ENCODE measurements at places on chromosomes 7 and 10.

GRCh38 chr10:110914431-110914830 lies 4.5 kb downstream of the BBIP1 start:
- DNase-seq = no peak

- no peak for DNase-seq
These were observed 34.4 kb downstream of the FHIP2A start for GRCh38 chr10:114855776-114856543.

- DNase-seq = no peak
These were observed 1.5 kb upstream of the ANTXRL start for GRCh38 chr10:46285300-46285699.

GRCh38 chr7:46352004-46352954 lies 431.2 kb upstream of the IGFBP3 start:
- DNase-seq = peak; percentile 58

Measured in osteoblast (primary cell).